CD14-positive monocyte (primary cell): ENCODE measurements at places on chromosomes 5 and 9.

GRCh38 chr5:155004138-155004744 lies 9.3 kb upstream of the KIF4B start:
- DNase-seq, result no peak

GRCh38 chr9:125497906-125498305 lies 209.1 kb downstream of the MAPKAP1 start:
- DNase-seq, result no peak

DNA sequence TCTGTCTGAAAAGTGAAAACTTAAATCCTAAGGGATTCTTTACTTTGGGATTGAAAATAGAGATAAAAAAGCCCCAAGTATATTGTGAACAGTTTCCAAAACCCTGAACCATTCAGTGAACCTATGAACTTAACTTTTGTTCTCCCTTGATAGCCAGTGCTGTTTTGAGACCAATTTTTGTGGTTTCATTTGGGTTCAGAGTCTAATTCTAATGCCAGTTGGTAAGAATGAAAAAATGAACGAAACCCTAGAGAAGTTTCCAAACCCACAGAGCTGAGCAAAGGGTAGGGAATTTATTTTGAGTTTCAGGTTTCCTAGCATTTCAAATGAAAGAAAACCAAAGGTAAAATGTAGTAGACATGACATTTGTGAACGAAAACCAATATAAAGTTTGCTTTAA lies 1366.8 kb downstream of the EFNA5 start:
- DNase-seq, result no peak

DNA sequence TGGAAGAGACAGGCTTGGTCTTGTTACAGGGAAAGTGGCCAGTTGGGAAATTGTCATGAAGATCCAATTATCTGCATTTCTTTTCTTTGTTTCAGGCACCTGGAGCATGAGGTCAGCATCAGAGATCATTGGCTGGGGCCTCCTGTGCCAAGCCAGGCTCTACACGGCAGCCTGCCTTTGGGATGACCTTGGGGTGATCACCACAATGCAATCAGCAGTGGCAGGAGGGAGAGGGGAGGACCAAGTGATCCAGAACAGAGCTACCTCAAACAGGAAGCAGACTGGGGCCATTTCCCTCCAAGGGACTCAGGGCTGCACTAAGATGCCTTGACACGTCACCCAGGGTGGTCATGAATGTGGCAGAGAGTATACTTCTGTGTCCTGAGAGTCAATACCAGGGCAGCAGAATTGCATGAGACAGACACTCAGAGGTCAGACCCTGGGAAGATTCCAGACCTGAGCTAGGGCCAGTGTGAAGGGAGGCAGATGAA lies 8.9 kb downstream of the SMIM23 start:
- DNase-seq, result no peak

GRCh38 chr9:35646153-35646532 lies 4.6 kb downstream of the SIT1 start:
- no peak for DNase-seq

DNA sequence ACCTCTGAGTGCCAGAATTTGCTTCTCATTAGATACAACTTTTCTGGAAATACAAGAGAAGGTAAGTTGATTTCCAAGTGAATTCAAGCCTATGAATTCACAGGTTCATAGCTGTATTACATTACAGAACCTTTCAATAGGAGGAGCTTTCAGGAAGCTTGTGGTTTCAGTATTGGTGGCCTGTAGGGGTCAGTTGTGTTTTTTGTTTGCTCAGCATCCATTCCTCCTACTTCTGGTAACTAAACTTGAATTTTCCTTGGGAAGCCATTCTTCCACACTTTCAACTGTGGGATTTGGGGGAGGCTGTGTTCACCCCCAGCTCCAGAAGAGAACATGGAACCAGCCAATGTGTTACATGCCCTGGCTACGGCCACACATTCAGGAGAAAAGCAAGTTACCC lies 5.6 kb upstream of the CYSTM1 start:
- no peak for DNase-seq

- DNase-seq, result no peak
Measured at GRCh38 chr9:83220730-83221129, 157.8 kb upstream of the RASEF start.

GRCh38 chr9:133524146-133524545 lies 613 bp downstream of the MYMK start:
- DNase-seq, result no peak

DNA sequence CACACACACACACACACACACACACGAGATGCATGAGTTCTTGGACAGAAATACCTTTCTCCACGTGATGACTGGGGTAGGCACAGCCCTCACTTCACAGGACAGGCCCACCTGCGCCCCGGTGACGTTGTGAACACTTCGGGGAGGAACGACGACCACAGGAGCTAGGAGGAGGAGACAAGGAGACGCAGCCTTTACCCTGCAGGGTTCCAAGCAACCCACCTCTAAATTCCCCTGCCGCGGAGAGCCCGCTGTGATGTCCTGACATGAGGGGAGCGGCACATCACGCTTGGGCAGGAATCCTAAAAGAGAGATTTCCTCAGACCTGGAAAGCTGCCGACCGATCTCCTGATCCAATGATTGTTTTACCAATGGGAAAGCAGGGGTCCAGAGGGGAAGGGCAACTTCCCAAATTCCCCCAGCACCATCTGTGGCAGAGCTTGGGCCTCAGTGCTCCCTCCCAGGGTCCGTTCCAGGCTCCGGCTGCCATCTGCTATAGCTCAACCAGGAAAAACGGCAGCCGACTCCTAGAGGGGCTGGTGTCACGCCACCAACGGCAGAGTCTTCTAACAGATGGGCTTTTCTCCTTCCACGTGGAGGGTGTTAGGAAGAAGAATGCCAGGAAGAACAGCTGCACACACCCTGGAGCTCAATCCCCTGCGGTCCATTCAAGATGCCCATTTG lies 10.1 kb downstream of the IGFBPL1 start:
- DNase-seq, result no peak

- DNase-seq, result peak; percentile 28
Measured at GRCh38 chr9:36007316-36007708, 29.4 kb upstream of the RECK start.

GRCh38 chr5:82325155-82325554 lies 47.0 kb upstream of the RPS23 start:
- no peak for DNase-seq
